Large intestine (tissue), 12 donors: ENCODE measurements at places on chromosomes 12 and 14. TPM values are rescaled to one million over a fixed set of nuclear protein-coding genes. Genes with fewer than 3 reads are reported as not detected.

The PRR4 gene
- 6.1 TPM for polyA plus RNA-seq

The HCAR3 gene
- polyA plus RNA-seq = 0.82 TPM

DNA sequence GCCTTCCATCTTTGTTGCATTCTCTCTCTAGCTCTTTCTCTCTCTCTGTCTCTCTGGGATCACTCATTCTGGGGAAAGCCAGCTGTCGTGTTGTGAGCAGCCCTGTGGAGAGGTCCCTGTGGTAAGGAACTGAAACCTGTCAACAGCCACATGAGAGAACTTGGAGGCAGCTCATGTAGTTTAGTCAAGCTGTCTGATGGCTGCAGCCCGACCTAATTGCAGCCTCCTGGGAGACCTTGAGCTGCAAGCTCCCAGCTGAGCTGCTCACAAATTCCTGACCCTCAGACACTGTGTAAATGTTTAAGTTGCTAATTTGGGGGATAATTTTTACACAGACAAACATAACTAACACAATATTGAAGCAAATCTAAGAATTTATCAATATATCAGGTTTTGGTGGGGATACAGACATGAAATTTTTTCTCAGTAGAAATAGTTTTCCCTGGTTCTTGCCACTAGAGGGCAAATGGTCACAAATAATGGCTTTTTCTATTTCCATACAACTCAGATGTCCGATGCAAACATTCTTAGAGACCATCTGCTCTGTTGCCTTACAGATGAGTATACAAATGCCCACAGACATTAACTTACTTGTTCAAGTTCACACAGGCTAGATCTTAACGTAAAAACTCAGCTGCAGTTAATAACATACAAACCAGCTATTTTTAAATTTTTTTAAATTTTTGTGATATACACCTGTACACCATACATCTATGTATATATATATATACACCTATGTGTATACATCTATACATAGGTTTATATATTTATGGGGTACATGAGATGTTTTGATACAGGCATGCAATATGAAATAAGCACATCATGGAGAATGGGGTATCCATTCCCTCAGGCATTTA, 15.5 kb upstream of the KRR1 start:
- DNase-seq = peak; percentile 19

The KRT82 gene
- not detected for polyA plus RNA-seq

The JAG2 gene
- 11.0 TPM for polyA plus RNA-seq

GRCh38 chr12:51923506-51924365, 16.4 kb downstream of the ACVRL1 start:
- DNase-seq = peak; percentile 53

DNA sequence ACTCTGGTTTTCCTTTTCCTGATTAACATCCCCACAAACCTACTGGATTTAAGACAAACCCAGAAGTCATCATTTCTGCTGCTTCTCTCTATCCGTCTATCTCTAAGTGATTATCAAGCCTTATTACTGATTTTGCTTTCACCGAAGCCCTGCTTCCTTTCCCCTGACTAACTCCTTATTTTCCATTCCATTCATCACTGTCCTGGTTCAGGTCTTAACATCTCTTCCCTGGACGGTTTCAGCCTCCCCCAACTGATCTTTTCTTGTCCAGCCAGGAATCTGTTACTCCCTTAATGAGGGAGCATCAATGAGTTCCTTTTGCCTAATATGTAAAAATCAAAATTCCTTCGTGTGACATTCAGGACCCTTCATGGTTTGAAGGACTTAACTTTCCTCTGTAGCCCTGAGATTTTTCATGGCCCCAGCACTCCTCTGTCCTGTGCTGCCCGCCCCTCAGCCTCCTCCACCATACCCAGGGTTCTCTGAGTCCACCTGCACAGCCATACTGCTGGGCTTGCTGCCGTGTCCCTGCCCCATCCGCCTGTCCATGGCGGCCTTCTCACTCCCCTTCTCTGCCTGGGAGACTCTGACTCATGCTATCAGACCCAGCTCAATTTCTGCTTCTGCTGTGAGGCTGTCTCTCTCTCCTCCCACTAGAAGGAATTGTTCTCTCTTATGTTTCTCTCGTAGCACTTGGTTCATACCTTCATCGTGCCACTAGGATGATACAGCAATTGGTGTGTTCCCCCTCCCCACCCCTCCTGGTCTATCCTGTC, 167.8 kb upstream of the HIF1A start:
- no peak for DNase-seq

The SLC6A13 gene
- polyA plus RNA-seq = 0.28 TPM
